ENCODE measurements at places on chromosomes 12 and 14. TPM values are rescaled to one million over a fixed set of nuclear protein-coding genes. Genes with fewer than 3 reads are reported as not detected.

Gene KRT2
- total RNA-seq: not detected

Gene C12orf43
- total RNA-seq: 7.2 TPM

DNA sequence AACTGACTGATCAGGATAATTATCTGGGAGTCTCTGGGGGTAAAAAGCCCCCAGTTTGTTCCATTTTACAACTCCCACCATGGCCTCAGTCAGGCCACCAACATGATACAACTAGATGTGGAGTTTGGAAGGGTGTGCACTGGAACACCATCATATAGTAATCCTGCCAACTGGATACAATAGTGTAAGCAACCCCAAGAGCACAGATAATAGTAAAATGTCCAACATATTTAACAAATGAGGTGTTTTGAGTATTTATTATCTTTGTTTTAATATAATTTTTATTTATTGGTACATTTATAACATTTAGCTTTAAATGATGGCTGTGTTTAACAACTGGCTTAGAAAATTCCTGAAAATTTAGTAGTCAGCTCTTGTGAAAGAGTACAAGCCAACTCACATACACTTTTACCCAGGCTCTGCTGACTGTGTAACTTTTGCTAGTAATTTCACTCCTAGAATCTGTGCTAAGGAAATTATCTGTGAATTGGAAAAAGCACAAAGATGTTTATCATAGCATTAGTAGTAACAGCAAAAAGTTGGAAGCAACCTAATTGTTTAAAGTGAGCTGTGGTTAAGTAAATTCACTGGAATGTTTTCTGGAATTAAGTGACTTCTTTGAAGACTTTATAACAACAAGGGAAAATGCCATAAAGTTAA is 196.8 kb downstream of the RAD51B start:
- DNase-seq: no peak

- no peak for DNase-seq
Observed at GRCh38 chr12:14833952-14834351, 9.4 kb downstream of the ART4 start.

GRCh38 chr12:27290501-27291168 is 42.0 kb upstream of the BMAL2 start:
- DNase-seq: no peak

Gene SIX1
- total RNA-seq: not detected

DNA sequence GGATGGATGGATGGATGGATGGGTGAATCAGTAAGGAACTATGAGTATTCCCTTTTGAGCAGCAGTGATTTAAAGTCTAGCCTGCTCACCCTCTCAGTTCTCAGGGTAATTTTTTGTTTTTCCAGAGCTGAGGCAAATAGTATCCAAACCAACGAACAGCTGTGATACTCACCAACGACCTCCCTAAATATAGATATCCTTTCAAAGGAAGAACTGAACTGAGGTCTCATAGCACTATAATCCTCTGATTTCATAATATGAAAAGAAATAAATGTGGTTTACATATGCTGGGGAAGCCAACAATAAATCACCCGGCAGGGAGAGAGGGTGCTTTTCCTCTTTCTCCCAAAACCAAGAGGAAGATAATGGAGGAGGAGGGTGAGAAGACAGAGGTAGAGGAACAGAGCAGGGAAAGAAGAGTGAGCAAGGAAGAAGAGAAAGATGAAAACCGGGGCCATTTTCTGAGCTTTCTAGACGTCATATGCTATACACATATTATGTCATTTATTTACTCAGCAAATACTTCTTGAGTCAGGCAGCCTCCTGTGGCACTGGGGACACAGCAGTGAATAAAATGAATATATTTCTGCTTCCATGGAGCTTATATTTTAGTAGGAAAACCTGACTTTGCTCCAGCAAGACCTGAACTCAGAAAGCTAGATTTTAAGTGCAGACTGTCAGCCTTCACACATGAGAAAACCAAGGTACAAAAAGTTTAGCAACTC is 710.7 kb upstream of the TBX3 start:
- DNase-seq: no peak

DNA sequence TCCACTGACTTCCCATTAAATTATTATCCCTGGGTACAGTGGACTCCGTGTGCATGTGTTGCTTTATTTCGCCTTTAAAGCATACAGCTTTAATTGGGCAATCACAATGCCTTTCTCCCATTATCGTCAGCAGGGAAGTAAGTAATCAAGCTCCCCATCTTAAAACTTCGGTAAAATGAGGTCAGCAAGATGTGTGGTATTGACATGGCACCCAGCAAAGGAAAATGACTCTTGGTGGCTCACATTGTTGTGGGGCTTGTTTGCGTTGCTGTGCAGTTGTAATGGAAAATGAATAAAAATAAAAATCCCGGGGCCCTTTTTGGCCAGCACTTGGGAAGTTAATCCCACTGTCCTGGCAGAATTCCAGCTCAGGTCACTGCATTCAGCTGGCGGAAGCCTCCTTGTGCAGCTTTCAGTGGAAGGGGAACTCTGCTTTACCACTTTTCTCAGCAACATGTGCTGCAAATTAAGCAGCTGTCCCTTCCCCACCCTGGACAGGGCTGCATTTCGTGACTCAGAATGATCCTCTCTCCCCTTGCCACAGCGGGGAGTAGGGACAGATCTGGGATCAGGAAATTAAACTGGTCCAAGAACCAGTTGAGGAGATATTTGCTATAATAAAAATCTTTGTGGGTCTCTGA is 13.9 kb upstream of the ATP2A2 start:
- no peak for DNase-seq

GRCh38 chr14:101813833-101814232 is 52.3 kb downstream of the PPP2R5C start:
- no peak for DNase-seq

GRCh38 chr12:25151476-25151875 is 43.5 kb downstream of the DNAI7 start:
- no peak for DNase-seq

Gene OR4N5
- not detected for total RNA-seq

DNA sequence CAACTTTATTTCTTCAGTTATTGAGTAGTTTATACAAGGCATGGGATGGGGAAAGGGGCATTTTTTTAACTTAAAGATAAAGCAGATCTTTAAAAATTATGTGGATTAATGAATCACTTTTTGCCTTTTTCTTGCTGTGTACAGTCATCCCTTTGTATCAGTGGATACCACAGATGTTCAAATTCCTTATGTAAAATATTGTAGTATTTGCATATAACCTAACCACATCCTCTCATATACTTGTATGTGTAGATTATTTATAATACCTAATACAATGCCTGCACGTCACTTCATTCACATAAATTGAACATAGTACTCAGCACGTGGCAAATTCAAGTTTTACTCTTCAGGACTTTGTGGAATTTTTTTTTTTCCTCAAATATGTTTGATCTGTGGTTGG is 66.5 kb upstream of the MON2 start:
- no peak for DNase-seq

DNA sequence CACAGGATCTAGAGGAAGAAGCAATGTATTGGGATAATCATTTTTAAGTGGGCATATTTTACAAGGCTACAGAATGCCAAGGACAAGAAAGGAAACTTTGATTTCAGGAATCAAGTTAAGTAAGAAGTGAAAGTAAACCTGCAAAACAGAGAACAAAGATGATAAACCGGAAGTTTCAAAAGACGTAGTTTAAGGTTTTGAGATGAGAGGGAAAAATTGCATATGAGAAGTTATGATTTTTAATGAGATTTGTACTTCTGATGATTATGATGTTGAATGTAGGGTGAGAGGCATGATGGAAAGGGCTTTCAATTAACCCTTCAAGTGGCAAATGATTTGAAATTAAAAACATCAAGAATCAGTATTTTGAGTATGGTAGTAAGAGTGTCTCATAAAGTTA is 134.9 kb downstream of the CAPZA3 start:
- DNase-seq: no peak

DNA sequence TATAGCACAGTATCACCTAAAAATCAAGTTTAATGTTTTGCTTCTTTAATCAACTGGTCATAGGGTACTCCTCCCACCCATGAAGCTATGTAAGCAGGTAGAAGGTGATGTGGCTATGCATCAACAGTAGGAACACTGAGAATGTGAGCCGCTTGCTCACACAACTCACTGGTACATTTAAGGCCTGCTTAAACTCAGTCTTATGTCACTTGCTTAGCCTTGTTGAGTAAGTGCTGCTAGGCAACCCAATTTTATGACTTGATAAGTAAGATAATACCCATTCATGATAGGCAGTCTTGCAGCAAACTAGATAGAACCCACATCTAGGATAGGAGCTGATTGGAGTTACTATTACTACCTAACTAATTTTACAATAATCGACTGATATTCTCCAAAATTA is 70.0 kb upstream of the BMP4 start:
- DNase-seq: no peak
